ENCODE measurements at places on chromosomes 13 and 19. TPM values are rescaled to one million over a fixed set of nuclear protein-coding genes. Genes with fewer than 3 reads are reported as not detected.

The SYCN gene
- polyA plus RNA-seq = 939 TPM

The SIGLEC7 gene
- 2.3 TPM for polyA plus RNA-seq

The CGB5 gene
- polyA plus RNA-seq = 1.1 TPM

The AZU1 gene
- 0.13 TPM for polyA plus RNA-seq

The RHPN2 gene
- 2.2 TPM for polyA plus RNA-seq

The CACNA1A gene
- polyA plus RNA-seq = 2.0 TPM

The GAPDHS gene
- polyA plus RNA-seq = not detected

The RFPL4A gene
- polyA plus RNA-seq = not detected

The CDC42EP5 gene
- 17.1 TPM for polyA plus RNA-seq

The C5AR1 gene
- polyA plus RNA-seq = 3.6 TPM

The GNG8 gene
- not detected for polyA plus RNA-seq

The C19orf81 gene
- not detected for polyA plus RNA-seq

The IGFL1 gene
- polyA plus RNA-seq = not detected

The CEACAM8 gene
- polyA plus RNA-seq = 0.67 TPM

The KLK1 gene
- polyA plus RNA-seq = 1,524 TPM

The METTL21C gene
- not detected for polyA plus RNA-seq

The KCNRG gene
- 0.29 TPM for polyA plus RNA-seq

The ZFP30 gene
- 1.9 TPM for polyA plus RNA-seq

The ZNF534 gene
- polyA plus RNA-seq = not detected

The CCDC9 gene
- polyA plus RNA-seq = 33.4 TPM

Measured in adipose tissue (tissue), 3 donors.